NCI-H1092 (cell line): ENCODE measurements at places on chromosomes 5 and 9.

- DNase-seq = no peak
Measured at GRCh38 chr5:108487951-108488350, 106.1 kb upstream of the FBXL17 start.

- DNase-seq = no peak
Measured at GRCh38 chr5:122163121-122164069, 34.0 kb downstream of the ZNF474 start.

DNA sequence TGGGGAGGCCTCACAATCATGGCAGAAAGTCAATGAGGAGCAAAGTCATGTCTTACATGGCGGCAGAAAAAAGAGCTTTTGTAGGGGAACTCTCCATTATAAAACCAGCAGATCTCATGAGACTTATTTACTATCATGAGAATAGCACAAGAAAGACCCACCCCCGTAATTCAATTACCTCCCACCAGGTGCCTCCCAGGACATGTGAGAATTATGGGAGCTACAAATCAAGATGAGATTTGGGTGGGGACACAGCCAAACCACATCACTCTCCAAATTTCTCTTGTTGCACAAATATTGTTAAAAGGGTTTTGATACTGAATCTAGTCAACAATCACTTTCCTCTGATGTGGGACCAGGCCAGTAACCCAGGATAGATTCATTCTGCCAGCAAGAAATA is 1176.1 kb downstream of the CDH9 start:
- no peak for DNase-seq

DNA sequence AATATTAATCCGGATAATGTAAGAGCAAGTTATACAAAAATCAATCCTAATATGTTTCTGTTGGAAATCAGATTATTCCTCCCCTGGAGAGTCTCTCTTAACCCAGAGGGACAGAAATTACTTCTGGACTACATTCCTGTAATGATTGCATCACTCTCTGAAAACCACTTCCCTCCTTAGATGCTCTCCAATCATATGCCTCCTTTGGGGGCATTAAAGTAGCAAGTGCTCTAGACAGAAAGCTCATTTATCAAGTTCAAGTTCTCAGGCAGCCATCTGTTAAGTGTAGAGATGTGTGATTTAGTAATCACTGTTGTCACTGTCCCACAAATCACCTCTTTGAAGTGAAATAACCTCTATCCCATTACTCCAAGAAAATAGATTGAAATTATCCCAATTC is 247.1 kb downstream of the SLCO4C1 start:
- no peak for DNase-seq

GRCh38 chr9:108776920-108777639 is 78.7 kb downstream of the ACTL7B start:
- no peak for DNase-seq

- DNase-seq = no peak
Measured at GRCh38 chr9:127447416-127448111, 3.6 kb downstream of the RPL12 start.

DNA sequence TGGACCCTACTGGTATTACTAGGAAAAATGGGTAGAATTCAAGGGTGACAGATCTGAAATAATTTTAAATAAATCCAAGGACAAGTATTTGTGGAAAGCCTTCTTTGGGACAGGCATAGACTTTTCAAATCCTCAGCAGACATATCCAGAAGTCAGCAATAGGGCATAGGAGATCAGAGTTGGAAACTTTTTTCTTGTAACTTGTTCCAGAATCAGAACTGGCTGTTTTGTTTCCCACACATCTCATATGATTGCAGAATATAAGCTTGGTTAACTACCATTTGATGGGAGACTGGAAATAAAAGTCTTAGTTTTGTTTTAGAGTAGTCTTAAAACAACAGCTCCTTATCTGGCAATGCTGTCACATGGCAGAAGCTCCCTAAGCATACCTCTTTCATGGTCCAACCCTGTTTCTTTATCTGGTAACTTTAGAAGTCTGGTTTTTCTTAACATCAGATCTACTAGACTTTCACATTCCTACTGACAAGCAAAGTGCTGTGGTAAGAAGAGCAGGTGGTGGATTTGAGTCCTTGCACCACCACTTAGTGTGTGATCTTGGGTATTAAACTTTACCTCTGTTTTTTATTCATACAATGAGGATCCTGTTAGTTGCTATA is 25.1 kb downstream of the XRCC4 start:
- no peak for DNase-seq

GRCh38 chr5:10701567-10702039 is 59.4 kb downstream of the DAP start:
- no peak for DNase-seq

DNA sequence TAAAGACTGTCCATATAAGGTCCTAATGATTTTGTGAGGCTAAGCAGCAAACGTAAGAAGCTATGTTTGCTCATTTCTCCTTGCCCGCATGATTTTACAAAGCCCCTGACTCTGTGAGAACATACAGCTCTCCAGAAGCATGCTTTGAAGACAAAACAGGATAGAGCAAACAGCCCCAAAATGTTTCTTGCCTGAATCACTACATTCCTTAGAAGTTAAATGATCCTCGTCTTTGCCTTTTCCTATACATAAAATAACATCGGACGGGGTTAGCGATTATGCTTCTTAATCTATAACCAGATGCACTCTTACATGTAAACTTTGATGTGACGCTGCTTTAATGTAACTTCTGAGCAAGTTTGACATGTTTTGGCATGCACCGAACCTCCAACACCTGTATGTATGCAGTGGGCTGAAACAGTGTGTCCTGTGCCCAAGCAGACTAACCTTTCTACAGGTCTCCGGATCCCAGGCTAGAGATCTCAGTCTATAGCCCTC is 353.7 kb downstream of the CETN3 start:
- DNase-seq = no peak

DNA sequence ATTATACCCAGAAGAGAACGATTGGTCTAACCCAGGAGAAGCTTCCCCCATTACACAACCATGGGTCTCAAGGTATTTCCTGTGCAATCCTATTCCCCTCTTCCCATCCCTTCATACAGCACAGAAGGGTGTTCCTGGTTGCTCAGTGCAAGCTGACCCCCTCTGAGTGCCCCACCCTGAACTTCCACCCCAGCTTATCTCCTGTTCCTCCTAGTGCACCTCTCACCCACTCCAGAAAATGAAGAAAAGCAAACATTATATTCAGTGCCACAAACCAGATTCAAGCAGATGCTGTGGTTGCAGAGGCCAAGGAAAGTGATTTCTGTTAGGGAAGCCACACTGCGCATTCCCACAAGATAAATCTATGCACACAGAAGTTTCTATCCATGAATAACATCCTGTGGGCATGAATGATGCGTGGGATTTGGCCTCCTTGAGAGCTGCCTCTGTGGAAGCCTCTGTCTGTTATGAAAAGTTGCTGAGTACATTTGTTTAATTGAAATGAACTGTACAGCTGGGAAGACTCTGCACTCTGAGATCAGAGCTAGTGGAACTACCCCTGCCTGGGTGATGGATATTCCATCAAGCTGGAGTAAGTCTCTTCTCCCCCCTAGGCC is 2.2 kb upstream of the OR2S2 start:
- no peak for DNase-seq

DNA sequence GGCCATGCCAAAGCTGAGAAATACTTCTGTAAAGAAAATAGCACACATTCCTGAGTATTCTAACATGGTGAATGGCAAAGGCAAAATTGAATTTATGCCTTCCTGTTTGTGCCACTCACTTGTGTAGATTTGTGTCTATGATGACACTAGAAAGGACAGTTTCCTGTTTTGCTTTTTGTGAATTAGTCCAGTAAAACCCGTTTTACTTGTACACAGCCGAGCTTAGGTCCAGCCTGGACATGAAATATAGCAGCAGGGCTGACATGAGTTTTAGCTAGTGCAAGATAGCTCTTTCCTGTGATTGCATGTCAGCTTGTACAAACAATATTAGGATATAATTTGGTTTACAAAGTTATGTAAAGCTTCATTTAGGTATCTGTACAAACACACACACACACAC is 1891.7 kb upstream of the WWC1 start:
- DNase-seq = no peak
